ENCODE measurements at places on chromosomes 5 and 9. TPM values are rescaled to one million over a fixed set of nuclear protein-coding genes. Genes with fewer than 3 reads are reported as not detected.

DNA sequence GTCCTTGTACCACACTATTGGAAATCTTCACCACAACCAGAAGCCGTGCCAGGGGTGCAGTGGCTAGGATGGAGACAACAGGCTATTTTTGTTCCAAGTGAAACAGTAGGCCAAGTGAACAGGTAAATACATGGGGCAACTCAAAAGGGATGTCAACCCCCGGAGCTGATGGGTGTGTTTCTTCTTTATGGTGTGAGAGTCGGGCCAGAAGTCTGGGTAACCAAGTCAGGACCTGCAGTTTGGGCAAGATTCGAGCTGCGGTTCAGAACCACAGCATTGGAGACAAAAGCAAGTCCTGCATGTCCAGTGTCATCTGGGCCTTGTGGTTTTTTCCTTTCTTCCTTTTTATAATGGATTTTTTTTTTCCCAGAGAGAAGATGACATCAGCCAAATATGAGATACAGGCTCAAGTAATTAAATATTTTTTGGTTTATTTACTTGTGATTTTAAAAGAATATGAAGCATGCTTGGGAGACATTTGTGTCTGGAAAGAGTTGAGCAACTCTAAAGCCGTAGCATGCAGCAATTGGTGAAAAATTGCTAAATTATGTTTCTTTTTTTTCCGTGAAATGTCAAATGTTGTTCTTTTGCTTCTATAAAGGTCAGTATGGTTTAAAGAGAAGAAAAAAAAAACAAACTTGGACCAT, 261.6 kb downstream of the ARRDC3 start:
- no peak for DNase-seq
- H3K27ac ChIP-seq: peak overlapping the region; percentile 47
- H3K4me3 ChIP-seq: no peak overlapping the region
- H3K36me3 ChIP-seq: no peaks in the 10 kb centered on the region
- H3K27me3 ChIP-seq: no peaks in the 10 kb centered on the region
- H3K4me1 ChIP-seq: peaks cover 10% of the 10 kb centered on the region

GRCh38 chr9:69264526-69264925, 60.5 kb upstream of the ENTREP1 start:
- no peaks in the 10 kb centered on the region for H3K36me3 ChIP-seq
- H3K4me1 ChIP-seq: no peaks in the 10 kb centered on the region
- DNase-seq: no peak
- H3K27ac ChIP-seq: no peak overlapping the region
- H3K27me3 ChIP-seq: no peaks in the 10 kb centered on the region

DNA sequence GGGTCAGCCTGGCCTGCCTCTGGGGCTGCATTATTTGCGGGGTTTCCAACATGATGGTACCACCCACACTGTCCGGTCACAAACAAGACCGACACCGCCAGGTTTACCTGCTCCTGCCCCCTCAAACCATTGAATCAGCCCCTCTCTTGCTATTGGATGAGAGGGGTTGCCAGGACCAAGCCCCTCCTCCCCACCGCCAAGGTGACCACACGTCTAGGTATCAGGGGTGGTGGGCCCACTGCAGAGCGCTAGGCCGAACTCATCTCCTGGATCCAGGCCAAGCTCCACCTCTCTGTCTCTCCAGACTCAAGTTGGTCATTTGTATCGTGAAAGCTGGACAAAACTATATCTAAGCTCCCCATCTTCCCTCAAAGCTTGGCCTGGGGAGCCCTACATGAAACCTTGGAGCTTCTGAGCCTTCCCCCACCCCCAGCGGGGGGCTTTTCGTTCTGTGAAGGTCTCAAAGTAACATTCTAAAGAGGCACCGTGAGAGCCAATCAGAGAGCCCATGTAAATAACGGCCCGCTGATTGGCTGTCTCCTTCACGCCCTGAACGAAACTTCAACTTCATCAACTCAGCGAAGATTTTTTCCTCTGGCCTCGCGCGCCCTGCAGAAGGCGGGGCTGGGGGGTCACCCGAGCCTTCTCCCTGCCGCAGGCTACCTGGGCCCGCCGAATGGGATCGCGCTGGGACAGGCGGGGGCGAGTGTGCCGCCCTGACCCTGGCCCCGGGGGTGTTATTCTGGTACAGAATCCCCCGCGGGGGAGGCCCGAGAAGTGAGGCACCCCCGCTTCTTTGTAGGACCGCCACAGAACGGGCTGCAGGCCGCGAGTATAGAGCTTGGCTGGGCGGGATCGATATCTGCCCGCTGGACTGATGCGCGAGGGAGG, 49.6 kb upstream of the PSD2 start:
- DNase-seq: peak; percentile 87
- H3K27me3 ChIP-seq: no peaks in the 10 kb centered on the region
- no peaks in the 10 kb centered on the region for H3K36me3 ChIP-seq

GRCh38 chr9:77943057-77943456, 88.6 kb downstream of the GNAQ start:
- H3K4me3 ChIP-seq: no peak overlapping the region
- peaks cover 10% of the 10 kb centered on the region for H3K4me1 ChIP-seq
- no peak for DNase-seq
- no peak overlapping the region for H3K27ac ChIP-seq
- no peaks in the 10 kb centered on the region for H3K27me3 ChIP-seq

- no peak overlapping the region for H3K4me3 ChIP-seq
- H3K36me3 ChIP-seq: no peaks in the 10 kb centered on the region
- H3K4me1 ChIP-seq: no peaks in the 10 kb centered on the region
- H3K27me3 ChIP-seq: no peaks in the 10 kb centered on the region
Measured at GRCh38 chr9:72213906-72214305, 64.7 kb downstream of the GDA start.

DNA sequence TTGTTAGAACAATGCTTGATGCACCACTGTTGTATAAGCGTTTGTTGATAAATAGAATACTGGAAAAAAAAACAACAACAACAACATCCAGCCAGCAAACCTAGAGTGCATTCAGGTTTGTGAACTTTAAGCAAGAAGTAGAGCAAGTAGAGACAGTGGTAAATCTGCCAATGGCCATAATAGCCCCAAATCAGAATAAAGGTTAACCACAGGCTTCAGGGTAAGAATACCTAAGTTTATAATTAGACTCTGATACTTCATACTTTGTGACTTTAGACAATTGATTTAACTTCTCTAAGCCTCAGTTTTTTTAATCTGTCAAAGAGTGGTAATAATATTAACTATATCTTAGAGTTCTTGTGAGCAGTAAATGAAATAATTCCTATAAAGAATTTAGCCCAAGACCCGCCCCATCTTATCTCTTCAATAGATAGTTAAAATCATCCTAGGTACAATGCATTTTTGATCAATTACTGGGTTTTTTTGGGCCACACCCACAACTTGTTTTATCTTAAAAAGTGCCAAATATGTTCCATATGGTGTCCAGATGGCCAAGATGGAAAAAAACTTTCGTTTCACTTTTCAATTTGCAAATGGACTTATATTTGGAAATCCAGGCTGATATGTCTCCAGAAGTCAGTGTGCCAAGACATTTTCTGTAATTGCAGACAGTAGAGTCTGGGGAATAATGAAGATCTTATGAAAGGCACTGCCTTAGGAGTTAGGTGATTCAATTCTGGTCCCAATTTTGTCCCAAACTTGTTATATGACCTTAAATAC, 24.5 kb upstream of the DPYSL3 start:
- H3K36me3 ChIP-seq: no peaks in the 10 kb centered on the region
- H3K27me3 ChIP-seq: no peaks in the 10 kb centered on the region
- H3K27ac ChIP-seq: no peak overlapping the region

DNA sequence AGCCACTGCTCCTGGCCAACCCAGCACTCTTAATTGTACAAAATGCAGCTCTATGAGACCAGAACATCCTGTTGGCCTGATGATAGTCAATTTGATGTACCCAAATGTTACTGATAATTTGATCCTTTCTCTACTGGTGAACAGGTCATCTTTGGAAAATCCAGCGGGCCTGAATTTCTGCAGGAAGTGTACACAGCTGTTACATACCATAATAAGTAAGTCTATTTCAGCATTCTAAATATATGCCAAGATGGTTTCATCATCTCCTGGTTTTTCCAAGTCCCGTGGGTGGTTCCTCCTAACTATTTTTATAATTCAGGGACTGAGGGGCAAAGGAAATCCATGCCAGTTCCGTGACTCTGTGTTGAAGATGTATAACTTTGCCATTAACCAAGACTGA, 155.4 kb downstream of the DOCK8 start:
- H3K4me3 ChIP-seq: no peak overlapping the region
- no peak overlapping the region for H3K27ac ChIP-seq
- no peak for DNase-seq
- H3K27me3 ChIP-seq: no peaks in the 10 kb centered on the region
- no peaks in the 10 kb centered on the region for H3K36me3 ChIP-seq

- no peaks in the 10 kb centered on the region for H3K36me3 ChIP-seq
- H3K27me3 ChIP-seq: no peaks in the 10 kb centered on the region
- DNase-seq: no peak
- no peaks in the 10 kb centered on the region for H3K4me1 ChIP-seq
- no peak overlapping the region for H3K4me3 ChIP-seq
- no peak overlapping the region for H3K27ac ChIP-seq
Measured at GRCh38 chr9:83267741-83268140, 204.8 kb upstream of the RASEF start.

- no peaks in the 10 kb centered on the region for H3K4me1 ChIP-seq
- no peak for DNase-seq
- H3K27ac ChIP-seq: no peak overlapping the region
- H3K36me3 ChIP-seq: no peaks in the 10 kb centered on the region
- no peaks in the 10 kb centered on the region for H3K27me3 ChIP-seq
Measured at GRCh38 chr5:130090569-130091270, 186.5 kb downstream of the CHSY3 start.

DNA sequence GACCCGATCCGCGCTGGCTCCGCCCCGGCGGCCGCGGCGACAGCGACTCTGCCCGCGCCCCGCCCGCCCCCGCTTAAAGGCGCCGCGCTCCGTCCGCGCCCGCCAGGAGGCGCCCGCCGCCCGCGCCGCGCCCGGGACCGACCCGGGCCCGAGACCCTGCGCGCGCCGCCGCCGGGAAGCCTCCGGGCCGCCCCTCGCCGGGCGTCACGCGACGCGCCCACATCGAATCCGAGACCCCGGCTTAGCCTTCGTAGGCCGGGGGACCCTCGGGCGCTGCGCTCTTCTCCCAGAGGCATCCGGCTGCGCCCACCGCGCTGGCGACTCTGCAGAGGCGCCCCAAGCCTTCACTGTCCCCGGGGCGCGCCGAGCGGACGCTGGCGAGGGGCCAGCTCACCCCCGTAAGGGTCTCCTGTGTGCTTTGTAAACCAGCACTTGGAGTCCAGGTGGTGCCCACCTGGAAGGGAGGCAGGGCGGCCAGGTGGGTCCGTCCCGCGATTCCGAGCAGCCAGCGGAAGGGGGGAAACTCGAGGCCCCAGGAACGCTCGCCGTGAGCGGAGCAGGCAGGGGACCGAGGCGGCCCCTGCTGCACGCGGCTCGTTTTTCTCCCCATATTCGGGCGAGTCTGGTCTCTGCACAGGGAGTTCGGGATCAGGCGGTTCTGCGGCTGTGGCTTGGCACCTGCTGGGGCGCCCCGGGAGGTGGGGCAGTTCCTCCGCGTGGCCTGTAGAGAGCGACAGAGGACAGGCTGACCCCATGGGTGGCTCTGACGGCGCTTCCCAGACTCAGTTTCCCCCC, 423 bp upstream of the ABCA2 start:
- H3K4me3 ChIP-seq: peak overlapping the region; percentile 39
- no peaks in the 10 kb centered on the region for H3K27me3 ChIP-seq

- H3K27me3 ChIP-seq: no peaks in the 10 kb centered on the region
- H3K27ac ChIP-seq: no peak overlapping the region
- H3K36me3 ChIP-seq: no peaks in the 10 kb centered on the region
- no peaks in the 10 kb centered on the region for H3K4me1 ChIP-seq
- H3K4me3 ChIP-seq: no peak overlapping the region
- no peak for DNase-seq
Measured at GRCh38 chr5:175823731-175824525, 47.5 kb upstream of the CPLX2 start.

DNA sequence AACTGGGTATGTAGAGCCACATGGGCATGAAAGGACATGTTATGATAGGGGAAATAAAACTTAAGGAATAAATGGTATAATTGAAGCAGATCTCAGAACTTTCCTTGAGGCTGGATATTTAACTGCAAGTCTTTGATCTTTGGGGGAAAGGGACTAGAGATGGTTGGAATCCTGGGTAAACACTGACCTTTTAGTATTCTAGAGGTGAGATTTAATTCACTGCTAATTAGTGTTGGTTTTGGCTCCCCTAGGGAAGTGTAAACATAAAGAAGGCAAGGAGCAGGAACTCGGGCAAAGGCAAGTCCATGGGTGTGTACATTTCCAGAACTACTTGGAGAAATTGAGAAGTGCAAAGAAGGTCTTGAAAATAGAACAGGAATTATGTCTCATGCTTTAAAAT, 16.6 kb downstream of the NIM1K start:
- no peak overlapping the region for H3K4me3 ChIP-seq
- no peaks in the 10 kb centered on the region for H3K4me1 ChIP-seq
- no peak for DNase-seq
- H3K27ac ChIP-seq: no peak overlapping the region
- H3K27me3 ChIP-seq: no peaks in the 10 kb centered on the region

DNA sequence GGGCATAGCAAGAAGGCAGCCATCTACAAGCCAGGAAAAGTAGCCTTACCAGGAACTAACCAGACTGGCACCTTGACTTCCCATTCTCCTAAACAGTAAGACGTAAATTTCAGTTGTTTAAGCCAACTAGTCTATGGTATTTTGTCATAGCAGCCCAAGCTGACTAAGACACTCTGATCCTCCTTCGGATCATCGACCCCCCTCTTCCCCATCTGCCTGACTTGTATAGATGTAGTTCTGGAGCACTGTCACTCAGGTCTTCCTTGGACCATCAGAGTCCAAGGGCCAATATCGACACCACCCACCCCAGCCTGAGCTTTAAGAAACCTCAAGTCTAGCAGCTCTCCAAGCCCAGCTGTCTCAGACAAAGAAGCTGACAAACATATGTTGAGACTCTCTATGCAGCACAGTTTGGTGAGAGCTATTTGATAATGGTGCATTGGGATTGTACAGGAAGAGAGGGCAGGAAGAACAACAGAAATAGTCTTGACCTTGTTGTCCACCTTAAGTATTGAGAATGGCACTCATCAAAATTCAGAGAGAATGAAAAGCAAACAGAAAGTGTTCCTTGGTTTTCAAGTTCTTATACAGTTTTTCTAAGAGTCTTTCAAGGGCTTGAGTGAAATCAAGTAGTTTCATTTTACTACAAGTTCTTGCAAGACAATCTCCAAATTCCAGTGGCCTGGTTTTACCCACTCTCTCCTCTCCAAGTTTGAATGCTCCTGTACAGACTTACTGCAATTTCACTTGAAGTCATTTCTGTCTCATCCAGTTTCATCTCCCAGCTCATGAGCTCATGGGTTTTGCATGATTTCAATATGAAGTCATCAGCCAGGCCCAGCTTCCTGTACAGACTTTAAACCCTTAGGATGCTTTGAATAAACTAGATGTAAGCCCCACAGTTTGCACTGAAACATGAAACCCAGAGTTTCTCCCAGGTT, 122.3 kb upstream of the RAI14 start:
- peaks cover 11% of the 10 kb centered on the region for H3K4me1 ChIP-seq
- H3K27me3 ChIP-seq: no peaks in the 10 kb centered on the region
- DNase-seq: no peak
- no peak overlapping the region for H3K4me3 ChIP-seq
- H3K27ac ChIP-seq: peak overlapping the region; percentile 97
- no peaks in the 10 kb centered on the region for H3K36me3 ChIP-seq

Gene DMRTA1
- polyA plus RNA-seq: not detected

Gene NEUROG1
- not detected for polyA plus RNA-seq

Gene SPATA31E1
- polyA plus RNA-seq: not detected

Gene SHOC1
- polyA plus RNA-seq: not detected

Gene BTNL3
- polyA plus RNA-seq: 6.5 TPM

Gene CTNND2
- 0.03 TPM for polyA plus RNA-seq

Gene MYMK
- not detected for polyA plus RNA-seq

Gene IFNK
- not detected for polyA plus RNA-seq

Gene N4BP3
- polyA plus RNA-seq: 0.03 TPM

Gene HARS2
- polyA plus RNA-seq: 14.4 TPM

Gene MOB3B
- polyA plus RNA-seq: 3.0 TPM
